ENCODE measurements at places on chromosomes 4 and X. TPM values are rescaled to one million over a fixed set of nuclear protein-coding genes. Genes with fewer than 3 reads are reported as not detected.

Gene IL2RG
- 9.9 TPM for total RNA-seq

Gene NKRF
- 9.8 TPM for total RNA-seq

Gene SHISA3
- total RNA-seq: 12.8 TPM

Gene RPS6KA6
- total RNA-seq: 2.7 TPM

Gene GCNA
- total RNA-seq: 3.6 TPM

Gene WDR17
- total RNA-seq: 8.0 TPM

Gene ERAS
- 0.36 TPM for total RNA-seq

Gene GAB1
- total RNA-seq: 279 TPM

Gene SPATA18
- total RNA-seq: 10.8 TPM

Gene CXorf65
- total RNA-seq: not detected

Gene EBP
- total RNA-seq: 16.9 TPM

Gene TMPRSS11D
- total RNA-seq: not detected

Gene BBS12
- total RNA-seq: 4.2 TPM

Gene ARHGAP36
- total RNA-seq: not detected

Gene CSN3
- total RNA-seq: not detected

Gene HPSE
- total RNA-seq: 4.1 TPM

Gene KLHL34
- 0.09 TPM for total RNA-seq

Gene CDS1
- 0.31 TPM for total RNA-seq

Gene SUPT20HL1
- not detected for total RNA-seq

Gene CYLC1
- not detected for total RNA-seq

Gene EXOC1
- total RNA-seq: 51.0 TPM

All from sciatic nerve (tissue), 2 donors.